ENCODE measurements at places on chromosomes 3 and 15.

- DNase-seq = no peak
Measured at GRCh38 chr3:42062464-42062863, 28.7 kb upstream of the TRAK1 start.

GRCh38 chr3:48556796-48557626, at the start of gene PFKFB4:
PFKFB4 (minus strand) TSS chr3:48556803; CDS start chr3:48556777, 26 bp downstream.
- peak; percentile 98 for DNase-seq

DNA sequence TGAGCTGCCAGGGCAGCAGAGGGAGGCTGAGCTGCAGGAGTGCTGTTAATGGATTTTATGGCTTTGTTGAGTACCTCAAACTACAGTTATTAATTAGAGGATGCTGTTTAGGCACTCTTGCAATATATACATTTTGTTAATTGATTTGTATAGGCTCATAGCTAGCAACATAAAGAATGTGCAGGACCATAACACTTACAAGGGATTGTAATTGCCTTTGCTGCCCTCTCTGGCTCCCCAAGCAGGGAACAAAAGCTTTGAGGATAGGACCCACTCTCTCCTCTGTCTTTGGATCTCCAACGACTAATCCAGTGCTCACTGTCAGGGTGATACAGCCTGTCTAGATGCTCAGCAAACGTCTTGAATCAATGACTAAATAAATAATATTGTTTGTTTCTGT, 1.2 kb upstream of the CLSTN2 start:
- no peak for DNase-seq

GRCh38 chr3:142224482-142225072, 808 bp downstream of the GK5 start:
- no peak for DNase-seq

GRCh38 chr3:27756877-27757276, 34.8 kb upstream of the EOMES start:
- DNase-seq = peak; percentile 29

DNA sequence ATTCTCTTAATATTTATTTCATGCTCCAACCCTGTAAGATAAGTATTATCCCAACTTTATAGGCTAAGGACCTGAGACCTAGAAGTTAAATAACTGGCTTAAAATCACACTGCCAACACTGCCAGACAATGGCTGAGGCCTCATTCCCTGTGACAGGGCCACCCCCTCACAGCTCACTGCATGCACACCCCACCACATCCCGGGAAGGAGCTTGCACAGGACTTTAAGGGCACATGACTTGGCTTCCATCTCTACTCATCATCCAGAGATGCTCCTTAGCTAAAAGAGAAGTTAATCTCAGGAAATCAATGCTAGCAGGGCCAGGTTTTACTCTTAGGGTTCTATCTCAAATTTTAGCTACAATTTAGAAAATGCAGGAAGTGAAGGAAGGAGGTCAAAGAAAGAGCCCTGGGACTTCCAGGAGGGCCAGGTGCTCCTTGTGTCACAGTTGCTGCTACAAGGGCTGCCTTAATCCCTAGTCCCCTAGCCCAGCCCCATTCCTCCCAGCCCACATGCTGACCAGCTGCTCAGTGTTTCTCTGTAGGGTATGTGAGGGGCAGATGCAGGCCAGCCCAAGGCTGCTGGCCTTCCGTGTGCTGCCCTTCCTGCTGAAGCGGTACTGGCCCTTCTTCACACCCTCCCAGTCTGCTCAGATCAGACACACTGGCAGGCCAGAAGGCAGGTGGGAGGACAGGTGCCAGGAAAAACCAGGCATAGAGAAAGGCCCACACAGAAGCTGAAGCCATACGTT, 53.5 kb downstream of the WWTR1 start:
- no peak for DNase-seq

DNA sequence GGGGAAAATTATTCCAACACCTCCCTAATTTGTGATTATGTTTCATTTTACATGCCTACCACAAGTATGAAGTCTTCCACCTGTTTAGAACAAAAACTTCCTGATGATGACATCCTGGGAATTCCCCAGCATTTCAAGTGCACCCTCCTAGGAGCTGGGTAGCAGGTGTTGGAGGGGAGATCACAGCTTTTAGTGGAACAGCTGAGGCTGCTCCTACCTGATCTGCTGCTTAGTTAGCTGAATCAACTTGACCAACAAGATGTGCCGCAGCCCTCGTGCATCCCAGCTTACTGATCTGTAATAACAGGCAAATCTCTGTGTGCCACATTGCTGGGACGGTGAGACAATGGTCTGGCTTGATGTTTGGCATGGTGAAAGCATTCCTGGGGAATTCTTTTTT, 29.7 kb downstream of the TRAK1 start:
- DNase-seq = no peak

- no peak for DNase-seq
Measured at GRCh38 chr3:7700539-7700938, 801.1 kb upstream of the LMCD1 start.

All from stromal cell of bone marrow (primary cell).